ENCODE measurements at places on chromosomes 4 and X.

- DNase-seq = no peak
Observed at GRCh38 chrX:2658585-2659292, 32.4 kb upstream of the CD99 start.

DNA sequence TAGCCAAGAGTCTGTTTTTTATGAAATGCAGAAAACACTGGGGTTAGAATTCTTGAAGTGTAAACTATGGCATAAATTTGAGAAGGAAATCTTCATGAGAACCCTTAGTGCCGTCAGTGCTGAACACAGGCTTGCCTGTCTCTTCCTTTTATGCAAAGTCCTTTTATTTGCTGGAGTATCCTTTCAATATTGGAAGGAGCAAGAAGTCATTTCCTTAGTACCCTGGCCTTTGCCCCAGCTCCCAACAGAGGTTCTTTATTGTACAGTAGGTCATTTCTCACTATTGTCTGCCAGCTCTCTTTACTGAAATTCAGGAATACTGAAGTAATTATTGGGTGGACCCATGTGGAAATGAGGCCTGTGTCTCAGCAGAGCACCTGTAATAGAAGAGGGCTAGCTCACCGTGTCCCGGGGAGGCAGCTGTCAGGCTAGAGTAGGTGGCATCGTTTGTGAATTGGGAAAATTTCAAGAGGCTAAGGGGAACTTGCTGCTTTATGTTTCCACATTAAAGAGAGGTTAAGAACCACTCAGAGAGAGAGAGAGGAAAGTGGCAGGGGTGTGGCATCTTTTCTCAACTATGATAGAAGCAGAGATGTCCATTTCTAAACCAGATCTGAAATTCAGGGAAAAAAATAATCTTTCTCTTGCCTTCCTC is 8.7 kb downstream of the FHDC1 start:
- no peak for DNase-seq

DNA sequence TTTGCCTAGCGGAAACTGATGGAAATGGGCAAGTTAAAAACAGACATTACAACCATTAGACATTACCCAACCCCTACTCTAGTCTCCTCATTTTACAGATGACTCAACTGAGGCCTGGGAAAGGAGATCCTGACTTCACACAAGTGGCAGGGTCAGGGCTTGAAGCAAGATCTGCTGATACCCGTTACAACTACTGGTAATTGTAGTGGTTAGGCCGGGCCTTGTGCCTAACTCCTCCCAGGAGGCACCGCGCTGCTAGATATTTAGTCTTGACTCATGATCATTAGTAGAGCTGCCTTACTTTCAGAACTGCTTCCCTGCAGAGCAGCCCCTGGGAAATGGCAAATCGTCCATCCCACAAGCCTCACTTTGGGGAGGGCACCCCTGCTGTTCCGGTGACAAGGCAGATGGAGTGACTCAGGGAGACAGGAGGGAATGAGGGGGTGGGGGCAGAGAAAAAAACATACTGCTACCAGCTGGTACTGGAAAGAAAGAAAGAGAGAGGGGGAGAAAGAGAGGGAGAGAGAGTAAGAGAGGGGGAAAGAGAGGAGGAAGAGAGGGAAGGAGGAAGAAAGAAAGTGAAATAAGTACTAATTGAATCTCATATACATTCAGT is 12.2 kb downstream of the ARHGEF6 start:
- DNase-seq = no peak

DNA sequence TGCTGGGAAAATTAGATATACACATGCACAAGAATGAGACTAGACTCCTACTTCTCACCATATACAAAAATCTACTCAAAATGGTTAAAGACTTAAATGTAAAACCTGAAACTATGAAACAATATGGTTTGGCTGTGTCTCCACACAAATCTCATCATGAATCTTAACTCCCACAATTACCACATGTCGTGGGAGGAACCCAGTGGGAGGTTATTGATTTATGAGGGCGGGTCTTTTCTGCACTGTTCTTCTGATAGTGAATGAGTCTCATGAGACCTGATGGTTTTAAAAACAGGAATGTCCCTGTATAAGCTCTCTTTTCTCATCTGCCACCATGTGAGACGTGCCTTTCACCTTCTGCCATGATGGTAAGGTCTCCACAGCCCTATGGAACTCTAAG is 48.5 kb upstream of the DDX60 start:
- no peak for DNase-seq

DNA sequence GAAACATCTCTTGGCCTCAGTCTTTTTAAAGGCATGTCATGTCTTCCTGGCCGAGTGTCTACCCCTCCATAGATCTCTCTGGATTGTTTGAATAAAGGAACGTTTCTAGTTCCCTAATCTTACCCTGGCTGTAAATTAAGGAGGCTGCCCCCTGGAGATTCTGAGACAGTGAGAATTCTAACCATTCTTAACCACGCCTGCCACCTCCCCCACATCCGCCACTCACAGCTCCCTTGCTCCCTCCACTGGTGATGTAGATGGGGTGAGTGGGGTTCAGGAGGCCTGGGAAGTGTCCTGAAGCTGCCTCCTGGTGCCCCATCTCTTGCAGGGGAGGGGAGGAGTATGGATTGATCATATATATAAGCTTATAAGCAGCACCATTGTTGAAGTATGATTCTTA is 48.0 kb upstream of the TRIM2 start:
- DNase-seq = no peak

DNA sequence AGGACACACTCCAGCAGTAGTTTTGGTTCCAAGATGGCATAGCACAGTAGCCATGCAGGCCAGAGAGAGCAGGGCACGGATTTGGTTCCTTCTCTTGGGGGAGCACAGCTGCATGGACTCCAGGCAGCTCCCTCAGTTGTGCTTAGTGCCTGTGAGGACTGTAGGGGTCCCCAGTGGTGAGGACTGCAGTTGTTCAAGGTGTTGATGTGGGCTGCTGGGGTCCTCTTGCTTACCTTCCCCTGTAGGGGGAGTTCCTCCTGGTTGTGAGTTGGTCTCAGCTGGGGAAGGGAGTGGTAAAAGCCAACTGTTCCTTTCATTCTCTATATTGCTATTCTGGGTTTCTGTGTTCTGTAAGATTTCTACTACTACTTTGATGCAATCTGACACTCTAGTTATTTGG is 606.5 kb downstream of the MAGEB5 start:
- DNase-seq = no peak

- DNase-seq = no peak
Observed at GRCh38 chr4:148376151-148376550, 66.1 kb downstream of the NR3C2 start.

DNA sequence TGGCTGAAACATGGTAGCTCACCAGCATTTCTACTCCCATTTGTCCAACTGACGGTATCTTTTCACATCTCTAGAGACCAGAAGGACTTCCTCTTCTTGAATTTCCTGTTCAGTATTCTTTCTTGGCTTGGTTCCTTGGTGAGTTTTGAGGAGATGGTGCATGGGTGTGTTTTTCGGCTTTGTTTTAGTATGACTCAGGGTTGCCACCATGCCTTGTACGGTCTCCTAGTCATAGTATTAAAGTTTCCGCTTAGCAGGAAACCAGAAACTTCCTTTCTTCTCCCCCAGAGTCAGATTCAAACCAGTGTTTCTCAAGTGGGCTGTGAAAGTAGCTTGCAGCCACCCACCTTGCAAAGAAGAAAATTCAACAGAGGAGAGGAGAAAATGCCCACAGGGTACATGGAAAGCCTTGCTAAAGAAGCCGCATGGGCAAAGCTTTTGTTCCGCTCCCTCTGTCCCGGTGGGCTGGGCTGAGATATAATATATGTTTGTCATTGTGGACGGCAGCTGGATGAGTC is 5.7 kb downstream of the CD99 start:
- no peak for DNase-seq

DNA sequence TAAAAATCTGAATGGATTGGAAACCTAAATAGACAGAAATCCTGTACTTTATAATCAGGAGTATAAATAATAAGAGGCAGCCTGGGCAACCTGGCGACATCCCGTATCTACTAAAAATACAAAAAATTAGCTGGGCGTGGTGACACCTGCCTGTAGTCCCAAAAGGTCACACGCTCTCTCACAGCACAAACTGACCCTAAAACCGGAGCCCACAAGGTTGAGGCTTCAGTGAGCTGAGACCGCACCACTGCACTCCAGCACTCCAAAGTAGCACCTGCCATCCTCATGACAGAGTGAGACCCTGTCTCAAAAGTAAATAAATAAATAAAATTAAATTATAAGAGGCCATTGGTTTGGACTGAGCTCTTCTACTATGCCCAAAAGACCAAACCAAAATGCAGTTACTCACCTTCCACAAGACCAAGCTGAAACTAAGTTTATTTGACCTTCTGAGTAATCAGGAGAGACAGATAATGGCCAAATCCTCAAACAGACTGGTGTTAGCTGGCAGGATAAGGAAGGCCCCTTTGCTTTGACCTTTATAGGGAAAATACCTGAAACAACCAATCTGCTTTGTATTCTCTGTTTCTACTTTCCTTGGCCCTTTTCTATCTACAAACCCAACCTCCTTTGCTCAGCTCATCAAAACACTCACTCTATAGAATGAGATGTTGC is 3.2 kb upstream of the GRSF1 start:
- no peak for DNase-seq

- no peak for DNase-seq
Observed at GRCh38 chr4:26736621-26737020, 124.0 kb upstream of the STIM2 start.

DNA sequence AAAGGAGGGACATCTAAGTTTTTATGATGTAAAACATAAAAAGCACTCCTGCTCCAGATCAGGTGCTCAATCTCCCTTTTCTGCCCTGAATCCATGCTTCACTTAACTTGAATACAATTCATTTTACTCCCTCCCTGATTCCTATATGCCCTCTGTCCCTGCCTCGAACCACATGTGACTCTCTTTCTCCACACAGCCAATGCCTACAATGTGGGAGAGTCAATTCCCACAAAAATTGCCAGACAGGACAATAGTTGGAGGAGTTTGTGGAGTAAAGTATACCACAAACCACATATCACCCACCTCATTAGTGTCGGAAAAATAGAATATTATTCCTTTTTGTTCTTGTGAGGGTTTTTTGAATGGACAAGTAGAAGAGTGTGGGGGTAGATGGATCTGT is 9.7 kb downstream of the AMMECR1 start:
- no peak for DNase-seq

- no peak for DNase-seq
Observed at GRCh38 chr4:150826306-150826705, 188.8 kb downstream of the LRBA start.

DNA sequence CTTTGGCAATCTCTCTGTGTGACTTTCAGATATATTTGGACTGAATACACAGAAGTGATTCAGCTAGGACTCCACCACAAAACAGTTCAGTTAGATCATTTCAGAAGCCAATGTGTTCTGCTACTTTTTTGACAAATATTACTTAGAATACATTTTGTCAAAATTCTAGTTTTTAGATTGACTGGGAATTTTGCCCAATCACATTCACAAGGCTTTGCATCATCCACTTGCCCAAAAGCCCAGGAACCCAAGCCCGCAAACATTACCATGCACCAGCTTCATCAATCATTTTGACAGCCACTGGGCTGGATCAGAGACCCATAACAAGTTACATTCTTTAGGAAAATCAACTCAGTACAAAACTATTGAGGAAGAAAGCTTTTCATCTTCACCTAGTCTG is 256.6 kb upstream of the NDST3 start:
- no peak for DNase-seq

- DNase-seq = no peak
Observed at GRCh38 chr4:8368998-8369397, 71.5 kb downstream of the ACOX3 start.

GRCh38 chrX:153387987-153388721 is 13.0 kb downstream of the PNMA6E start:
- no peak for DNase-seq

DNA sequence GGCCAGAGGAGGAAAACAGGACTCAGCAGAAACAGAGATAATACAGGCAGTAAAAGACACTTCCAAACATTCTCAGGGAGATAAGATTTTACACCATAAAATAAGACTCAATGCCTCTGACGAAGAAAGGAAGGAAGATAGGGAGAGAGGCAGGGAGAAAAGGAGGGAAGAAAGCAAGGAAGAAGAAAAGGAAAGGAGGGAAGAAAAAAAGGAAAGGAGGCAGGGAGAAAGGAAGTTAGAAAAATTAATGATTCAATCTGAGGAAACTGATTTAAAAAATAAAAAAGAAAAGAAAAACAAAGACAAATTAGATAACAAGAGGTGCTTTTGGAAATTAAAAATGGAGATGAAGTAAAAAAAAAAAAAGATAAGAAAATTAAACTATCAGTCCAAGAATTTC is 72.1 kb downstream of the PDS5A start:
- DNase-seq = no peak

DNA sequence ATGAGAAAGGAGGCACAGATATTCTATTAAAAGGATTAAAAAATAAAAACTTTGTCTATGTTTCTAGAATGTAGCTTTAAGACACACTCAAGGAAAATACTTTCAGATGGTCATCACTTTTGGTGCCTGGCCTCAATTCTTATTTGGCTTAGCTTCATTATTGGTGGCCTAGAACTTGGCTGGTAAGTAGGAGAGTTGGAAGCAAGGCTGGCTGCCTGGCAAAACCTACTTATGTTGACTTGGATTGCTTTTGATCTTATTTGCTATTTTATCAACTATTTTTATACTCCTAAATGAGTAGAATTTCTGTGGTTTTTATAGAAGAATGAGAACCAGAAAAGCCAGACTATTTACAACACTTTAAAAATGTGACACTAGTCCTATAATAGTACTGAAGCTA is 35.3 kb upstream of the JADE3 start:
- DNase-seq = no peak

GRCh38 chrX:39752815-39753214 is 344.9 kb downstream of the BCOR start:
- no peak for DNase-seq

GRCh38 chr4:40750461-40751258 is 905 bp downstream of the NSUN7 start:
- DNase-seq = no peak

DNA sequence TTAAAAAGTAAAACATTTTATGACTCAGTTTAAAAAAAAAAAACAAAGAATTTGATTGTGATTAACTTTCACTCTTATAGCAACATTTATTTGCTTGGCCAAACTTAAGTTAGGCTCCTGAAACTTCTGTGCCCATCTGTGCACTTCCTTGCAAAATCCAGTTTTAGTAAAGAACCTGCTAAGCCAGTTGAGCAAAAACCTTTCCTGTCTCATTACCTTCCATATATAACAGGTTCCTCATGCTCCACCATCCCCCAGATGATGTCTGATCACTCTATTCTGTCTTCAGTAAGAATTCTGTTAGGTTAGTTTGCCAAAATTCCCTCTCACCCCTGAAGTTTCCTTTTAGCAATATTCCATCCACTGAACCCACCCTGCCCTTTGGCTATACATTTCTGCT is 1200.5 kb downstream of the C4orf33 start:
- DNase-seq = no peak

All from stimulated activated CD4-positive, alpha-beta T cell treated with anti-CD3 and anti-CD28 coated beads, Interleukin-2, amount 100 ng/mL, for 48 hours (primary cell).